Left lobe of liver (tissue), 2 donors: ENCODE measurements at places on chromosomes 1 and 21.
A peak's percentile ranks its signal among the peaks of the same experiment; 100 is the strongest.

- DNase-seq: no peak
These were observed 104.8 kb upstream of the DPT start for GRCh38 chr1:168833801-168834224.

DNA sequence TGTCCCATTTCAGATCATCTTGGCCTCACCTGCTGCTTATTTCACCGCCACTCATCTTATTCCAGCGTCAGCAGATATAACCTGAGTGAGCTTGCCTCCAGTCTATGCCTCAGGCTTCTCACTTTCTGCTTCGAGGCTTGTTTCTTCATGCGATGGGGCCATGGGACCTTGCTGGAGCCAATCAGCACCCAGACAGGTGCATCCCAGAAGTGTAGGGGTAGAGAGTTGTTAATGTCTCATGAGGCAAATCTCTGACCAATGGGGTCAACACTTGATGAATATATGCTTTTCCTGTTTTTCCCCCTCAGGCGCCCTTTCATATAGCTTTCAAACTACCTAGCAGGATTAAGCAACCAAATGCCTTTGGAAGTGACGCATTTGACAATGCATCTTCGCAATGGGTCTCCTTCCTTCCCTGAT lies 935 bp upstream of the YIPF1 start:
- DNase-seq: no peak

DNA sequence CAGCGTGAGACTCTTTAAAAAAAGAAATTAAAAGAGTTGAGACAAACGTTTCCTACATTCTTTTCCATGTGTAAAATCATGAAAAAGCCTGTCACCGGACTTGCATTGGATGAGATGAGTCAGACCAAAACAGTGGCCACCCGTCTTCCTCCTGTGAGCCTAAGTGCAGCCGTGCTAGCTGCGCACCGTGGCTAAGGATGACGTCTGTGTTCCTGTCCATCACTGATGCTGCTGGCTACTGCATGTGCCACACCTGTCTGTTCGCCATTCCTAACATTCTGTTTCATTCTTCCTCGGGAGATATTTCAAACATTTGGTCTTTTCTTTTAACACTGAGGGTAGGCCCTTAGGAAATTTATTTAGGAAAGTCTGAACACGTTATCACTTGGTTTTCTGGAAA lies 31.2 kb downstream of the IFNAR1 start:
- DNase-seq: no peak

DNA sequence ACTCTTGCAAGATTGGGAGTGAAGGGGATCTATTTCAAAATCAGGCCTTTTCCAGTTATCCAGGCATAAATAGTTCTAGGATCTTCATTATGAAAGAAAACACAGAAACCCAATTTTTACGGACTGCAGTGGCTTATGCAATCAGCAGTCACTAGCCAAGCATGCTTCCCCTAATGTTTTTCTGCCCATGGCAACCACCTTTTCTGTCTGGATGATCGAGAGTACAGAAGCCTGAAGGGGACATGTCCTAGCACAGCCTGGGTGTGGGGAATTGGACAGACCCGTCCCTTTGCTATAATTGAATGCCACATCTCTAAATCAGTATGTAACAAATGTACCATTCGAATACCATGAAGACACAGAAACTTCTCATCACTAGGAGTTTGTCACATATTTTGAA lies 29.8 kb upstream of the NCAM2 start:
- DNase-seq: no peak

GRCh38 chr1:8097908-8098307 lies 71.8 kb upstream of the ERRFI1 start:
- DNase-seq: peak; percentile 45

- peak; percentile 64 for DNase-seq
These were observed 29.3 kb downstream of the MACO1 start for GRCh38 chr1:25460020-25460419.

DNA sequence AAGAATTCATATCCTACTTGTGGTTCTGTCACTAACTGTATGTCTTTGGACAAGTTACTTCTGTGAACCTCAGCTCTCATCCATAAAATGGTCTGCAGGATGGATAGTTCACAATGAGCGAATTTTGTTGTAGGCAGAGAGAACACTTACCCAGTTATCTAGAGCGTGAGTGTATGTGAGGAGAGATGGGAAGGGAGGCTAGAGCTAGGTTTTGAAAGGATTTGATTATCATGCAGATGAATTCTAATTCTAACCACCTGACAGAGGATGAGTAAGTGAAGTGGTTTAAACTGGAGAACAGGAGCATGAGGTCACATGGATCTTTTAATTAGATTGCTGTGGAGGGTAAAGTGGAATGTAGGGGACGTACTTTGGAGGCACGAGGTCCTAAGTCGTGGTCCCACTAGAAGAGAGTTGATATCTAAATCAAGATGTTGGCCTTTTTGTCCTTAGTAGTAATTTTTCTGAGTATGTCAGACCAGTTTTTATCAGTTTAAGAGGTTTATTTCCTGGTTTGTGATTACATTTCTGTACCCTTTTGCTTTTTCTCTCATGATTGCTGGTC lies 5.0 kb downstream of the SUCO start:
- DNase-seq: no peak

- DNase-seq: no peak
These were observed 12.5 kb downstream of the TRAF3IP3 start for GRCh38 chr1:209768354-209768774.

DNA sequence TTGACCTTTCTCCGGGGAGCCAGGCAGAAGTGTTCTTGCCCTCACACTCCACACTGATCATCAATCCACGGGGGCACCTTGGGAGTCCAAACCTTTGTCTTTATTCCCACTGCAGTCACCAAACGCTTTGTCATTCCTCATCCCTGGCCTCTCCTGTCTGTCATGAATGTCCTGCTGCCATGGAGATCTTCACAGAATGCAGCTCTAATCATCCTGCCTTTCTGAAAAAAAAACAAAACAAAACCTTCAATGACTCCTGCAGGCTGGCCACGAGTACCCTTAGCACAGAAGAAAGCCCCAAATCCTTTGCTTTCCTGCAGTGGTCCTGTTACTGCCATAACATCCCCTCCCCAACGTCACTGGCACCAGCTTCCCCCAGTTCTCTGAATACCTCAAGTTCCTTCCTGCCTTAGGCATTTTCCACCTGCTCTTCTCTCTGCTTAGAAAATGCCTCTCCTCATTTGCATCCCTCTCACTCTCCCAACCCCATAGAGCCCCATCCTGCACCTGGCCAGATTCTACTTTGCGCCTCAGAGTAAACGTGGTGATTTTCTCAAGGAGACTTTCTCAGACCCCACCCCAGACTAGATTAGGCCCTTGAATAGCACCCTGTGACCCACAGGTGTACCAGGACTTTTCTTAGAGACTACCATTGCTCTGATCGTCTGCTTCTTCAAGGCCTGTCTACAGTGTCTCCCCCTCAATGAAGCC lies 131.2 kb downstream of the AK5 start:
- DNase-seq: no peak

DNA sequence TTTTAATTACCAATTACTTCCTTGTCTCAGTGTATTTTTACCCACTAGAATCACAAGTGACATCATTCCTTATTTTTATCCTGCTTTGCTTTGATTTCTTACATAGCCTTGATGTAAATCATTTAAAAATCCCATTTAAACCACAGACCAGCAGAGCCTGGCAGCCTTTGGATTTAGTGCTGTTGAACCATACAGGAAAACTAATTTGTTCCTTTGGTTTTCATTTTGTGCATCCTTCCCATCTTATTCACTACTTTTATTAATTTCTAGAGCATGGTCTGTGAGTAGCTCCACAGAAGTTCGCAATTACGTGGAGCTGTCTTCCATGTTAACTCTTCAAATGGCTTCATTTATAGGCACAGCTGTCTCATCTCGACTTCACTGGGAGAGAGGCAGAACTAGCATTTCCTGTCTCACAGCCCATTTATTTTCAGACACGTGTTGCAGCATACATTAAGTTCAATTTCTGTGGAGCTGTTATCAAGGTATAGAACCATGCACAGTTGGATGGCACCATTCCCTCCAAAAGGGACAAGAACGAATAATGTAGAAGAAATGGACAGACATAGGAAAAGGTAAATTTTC lies 235.3 kb downstream of the MRPL39 start:
- DNase-seq: no peak

DNA sequence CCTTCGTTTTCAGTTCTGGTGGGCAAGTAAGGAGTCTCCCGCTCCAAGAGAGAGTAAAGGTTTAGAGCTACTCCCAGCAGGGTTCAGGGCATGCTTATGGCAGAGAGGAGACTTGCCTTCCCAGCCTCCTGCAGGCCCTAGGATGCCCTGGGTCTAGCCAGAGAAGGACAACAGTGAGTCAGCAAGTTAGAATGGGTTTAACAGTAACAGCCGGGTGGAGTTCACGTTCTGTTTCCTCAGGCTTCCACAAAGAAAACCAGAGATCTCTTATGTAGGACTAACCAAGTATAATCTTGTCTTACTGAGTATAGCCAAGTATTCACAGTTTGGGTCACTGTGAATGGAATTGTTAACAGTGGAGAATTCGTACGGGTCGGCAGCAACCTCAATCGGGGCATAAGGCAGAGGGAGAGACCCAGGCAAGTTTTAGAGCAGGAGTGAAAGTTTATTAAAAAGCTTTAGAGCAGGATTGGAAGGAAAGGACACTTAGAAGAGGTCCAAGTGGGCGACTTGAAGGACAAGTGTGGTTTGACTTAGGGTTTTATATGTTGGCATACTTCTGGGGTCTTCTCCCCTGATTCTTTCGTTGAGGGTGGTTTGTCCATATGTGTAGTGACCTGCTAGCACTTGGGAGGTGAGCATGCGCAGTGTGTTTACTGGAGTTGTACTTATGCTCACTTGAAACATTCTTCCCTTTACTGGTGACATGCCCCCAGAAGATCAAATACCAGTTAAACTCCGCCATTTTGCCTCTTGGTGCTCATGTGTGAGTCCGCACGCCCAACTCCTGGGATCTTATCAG lies 4.5 kb downstream of the OVAAL start:
- no peak for DNase-seq

DNA sequence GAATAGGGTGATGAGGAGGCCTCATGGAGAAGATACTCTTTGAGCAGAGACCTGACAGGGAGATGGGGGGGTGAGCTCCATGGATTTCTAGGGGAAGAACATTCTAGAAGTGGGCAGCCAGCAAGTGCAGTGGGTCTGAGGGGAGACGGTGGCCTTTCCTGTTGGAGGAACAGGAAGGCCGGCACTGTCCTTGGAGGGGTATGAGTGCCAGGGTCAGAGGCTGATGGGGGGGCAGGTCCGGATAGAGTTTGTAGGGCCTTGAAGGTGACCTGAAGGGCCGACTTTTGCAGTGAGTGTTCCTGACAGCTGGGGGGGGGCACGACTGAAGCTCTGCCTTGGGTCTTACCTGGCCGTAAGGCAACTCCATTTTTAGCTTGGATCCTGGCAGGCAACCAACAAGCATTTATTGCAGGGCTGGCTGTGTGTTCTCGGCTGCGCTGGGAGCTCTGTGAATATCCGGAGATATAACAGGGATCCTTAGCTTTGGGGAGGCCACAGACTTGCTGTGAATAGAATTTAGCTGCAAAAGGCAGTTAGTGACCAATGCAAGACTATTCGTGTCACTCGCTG lies 130.6 kb downstream of the MRPS6 start:
- DNase-seq: peak; percentile 23

DNA sequence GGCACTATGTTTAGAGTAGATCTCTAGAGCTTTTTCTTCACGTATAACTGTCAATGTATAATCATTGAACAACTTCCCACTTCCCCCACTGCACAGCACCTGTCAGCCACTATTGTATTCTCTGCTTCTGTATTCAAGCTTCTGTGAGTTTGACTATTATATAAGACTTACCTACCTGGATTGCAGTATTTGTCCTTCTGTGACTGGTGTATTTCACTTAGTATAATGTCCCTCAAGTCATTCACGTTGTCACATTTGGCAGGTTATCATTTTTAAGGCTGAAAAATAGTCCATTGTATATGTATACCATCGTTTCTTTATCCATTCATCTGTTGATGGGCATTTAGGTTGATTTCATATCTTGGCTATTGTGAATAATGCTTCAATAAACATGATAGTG lies 969.5 kb upstream of the B3GALT2 start:
- no peak for DNase-seq

GRCh38 chr1:231934797-231935196 lies 308.2 kb downstream of the DISC1 start:
- DNase-seq: no peak
